GM13977 (cell line): ENCODE measurements at places on chromosomes 11 and 22.

DNA sequence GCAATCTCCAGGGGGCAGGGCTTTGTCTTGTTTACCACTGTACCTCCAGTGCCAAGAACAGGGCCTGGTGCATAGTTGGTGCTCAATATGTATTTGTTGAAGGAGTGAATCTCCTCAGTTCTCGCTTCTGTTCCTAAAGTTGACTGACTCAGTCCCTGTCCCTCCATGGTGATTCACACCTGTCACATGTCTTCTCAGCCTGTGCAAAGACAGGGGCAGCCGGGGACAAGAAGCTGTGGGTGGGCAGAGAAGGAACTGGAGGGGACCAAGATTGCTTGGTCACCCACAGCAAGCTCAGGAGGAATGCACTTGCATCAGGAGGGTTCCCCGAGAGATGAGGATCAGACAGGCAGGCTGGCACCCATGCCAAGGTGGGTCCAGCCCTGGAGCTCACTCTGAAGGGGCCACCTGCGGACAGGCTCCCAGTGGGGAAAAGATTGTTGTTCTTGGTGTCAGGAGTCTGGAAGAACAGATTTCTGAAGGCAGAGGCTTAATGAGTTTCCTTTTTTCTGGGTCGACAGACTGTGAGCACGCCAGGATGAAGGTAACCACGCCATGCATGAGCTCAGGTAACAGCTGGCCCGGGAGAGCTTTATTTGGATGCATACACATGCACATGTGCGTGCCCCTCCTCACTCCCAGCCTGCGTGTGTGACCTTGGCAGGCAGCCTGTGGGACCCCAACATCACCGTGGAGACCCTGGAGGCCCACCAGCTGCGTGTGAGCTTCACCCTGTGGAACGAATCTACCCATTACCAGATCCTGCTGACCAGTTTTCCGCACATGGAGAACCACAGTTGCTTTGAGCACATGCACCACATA, 16.9 kb downstream of the IL17RA start:
- DNase-seq = no peak

GRCh38 chr22:47303161-47303890, 540.9 kb downstream of the TBC1D22A start:
- DNase-seq = no peak

DNA sequence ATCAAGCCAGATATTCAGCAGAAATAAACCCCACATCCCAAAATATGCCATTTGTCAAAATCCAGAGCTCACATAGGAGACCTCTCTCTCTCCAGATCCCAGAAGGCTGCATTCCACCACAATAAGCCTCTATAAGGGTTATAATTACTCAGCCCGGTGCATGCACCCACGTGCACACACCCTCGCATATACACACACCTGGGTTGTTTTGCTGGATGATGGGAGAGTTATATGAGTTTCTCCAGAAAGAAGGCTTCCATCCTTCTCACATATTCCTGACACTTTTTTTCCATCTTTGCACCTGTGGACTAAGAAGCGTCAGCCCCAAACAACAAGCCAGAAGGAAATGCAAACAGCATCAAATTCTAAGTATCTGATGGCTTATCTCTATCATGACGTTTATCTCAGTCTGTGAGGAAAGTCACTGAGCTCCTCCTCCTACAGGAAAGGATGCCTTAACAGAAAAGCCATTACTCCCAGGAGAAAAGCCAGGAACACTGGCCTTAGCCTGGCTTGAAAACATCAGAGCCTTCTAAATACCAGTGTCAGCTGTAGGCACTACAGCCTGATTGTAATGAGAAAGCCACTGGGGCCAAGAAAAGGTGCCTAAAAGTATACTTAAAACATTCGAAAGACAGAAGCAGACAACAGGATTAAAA, 253.2 kb downstream of the LARGE1 start:
- DNase-seq = no peak

DNA sequence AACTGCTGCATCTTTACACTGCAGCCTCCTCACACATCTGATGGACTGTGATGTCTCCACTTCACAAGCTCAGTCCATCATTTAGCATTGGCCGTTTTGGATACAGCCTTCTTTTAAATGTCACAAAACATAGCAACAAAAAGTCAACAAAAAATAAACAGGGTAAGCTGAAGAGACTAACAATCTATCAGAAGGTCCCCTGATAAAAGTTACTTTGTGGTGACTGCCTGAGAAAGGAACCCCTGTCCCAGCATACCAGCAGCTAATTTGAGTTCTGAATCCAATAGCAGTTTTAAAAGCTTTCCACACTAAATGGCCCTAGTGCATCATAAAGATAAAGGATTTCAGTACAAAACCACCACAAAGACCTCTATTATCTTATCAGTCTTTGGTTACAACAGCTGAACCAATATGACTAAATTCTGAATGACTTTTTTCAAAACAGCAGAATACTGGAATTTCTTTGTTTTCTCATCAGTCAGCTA, 162.4 kb downstream of the SOX6 start:
- DNase-seq = no peak

GRCh38 chr22:49827853-49828598, at the start of gene BRD1:
TSS of gene BRD1 (minus strand) at chr22:49827873. CDS start at chr22:49824317, 3,556 bp downstream.
- DNase-seq = peak; percentile 84

- no peak for DNase-seq
Observed at GRCh38 chr11:128496692-128497060, 90.7 kb downstream of the ETS1 start.

GRCh38 chr11:103953797-103954486, 82.5 kb upstream of the DDI1 start:
- DNase-seq = no peak

DNA sequence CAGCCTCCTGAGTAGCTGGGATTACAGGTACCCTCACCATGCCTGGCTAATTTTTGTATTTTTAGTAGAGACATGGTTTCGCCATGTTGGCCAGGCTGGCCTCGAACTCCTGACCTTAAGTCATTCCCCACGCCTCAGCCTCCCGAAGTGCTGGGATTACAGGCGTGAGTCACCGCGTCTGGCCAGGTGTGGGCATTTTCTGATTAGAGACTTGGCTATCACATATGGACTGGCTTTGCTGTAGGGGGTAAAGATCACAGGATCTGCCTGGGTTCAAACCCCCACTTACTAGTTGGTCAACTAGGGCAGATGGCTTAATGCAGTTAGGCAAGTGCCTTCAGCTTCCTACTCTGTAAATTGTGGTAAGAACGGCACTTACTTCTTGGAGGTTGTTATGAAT, 6.5 kb downstream of the CD248 start:
- no peak for DNase-seq

DNA sequence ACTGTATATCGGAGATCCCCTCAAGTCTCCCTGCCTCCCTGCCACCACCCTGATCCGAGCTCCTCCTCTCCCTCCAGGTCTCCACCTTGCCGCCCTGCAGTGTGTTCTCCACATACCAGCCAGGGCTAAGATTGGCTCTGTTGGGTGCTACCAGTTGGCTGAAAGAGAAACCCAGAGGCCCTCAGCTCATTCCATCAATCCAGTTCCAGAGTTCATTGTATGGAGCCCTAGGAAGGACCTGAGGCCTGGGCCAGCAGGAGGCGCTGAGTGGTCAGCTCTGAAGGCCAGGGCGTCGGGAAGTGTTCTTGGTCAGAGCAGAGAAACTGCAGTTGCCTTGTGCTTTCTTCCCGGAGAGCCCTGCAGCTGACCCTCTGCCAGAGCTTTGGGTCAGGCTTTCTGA, 2.2 kb upstream of the TOP3B start:
- peak; percentile 61 for DNase-seq

DNA sequence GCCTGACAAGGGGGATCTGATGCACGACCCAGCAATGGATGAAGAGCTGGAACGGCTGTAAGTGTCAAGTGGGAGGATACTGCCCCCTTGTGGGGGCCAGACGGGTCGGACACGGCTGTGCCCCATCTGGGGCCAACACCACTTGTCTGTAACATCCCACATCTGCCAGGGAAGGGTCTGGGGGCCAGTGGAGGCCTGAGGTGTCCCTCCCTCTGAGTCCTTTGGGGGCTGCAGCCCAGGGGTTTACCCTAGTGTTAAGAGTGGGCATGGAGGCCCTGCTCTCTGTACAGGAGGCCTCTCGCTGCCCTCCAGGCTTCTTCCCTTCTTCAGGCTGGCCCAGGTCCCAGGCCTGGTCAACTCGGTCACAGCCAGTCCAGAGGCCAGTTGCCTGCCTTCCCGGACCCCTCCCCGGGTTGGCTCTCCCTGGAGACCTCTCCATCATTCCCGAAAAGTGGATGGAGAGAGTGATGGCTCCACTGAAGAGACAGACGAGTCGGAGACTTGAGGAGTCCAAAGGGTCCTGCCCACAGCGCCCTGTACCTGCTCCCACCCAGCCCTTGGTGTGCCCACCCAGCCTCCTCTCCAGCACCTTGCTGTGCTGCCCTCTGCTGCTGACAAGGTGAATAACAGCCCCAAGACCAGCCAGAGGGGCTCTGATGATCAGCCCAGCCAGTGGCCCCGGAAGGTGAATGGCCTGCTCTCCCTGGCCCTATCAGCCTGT, 15.4 kb downstream of the ARFGAP2 start:
- peak; percentile 88 for DNase-seq

DNA sequence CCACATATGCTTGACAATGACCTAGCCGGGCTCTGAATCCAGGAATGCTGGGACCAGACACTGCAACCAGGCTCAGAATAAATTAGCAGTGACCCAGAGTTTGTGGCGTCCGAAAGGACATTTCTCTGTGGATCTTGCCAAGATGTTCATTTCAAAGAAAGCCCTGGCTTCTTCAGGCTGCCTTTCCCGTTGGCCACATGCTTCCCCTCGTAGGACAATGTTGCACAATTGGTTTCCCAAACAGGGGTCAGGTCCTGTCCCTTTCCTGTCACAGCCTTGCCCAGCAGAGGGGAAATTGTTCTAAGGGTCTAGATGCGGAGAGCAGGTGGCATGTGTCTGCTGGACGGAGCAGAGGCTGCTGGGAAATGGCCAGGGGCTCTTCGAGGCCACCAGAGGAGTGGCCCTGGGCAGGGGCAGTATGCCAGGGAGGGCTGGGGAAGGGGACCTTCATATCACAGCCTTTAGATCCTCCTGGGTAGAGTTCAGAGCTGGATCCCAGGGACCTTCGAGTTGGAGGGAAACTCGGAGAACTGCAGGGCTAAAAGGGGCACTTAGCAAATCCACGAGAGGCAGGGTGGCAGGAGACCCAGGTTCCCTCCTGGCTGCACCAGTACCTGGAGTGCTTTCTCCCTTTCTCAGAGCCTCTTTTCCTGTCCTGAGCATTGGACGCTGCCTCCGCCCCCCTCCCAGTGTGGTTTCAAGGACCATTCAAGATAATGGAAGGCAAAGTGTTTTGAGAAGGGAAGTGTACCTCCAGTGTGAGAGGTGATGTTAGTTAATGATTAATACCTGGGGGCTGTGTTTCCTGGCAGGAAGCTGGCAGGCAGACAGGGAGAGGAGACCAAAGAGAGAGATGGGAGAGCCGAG, 42.3 kb downstream of the C11orf96 start:
- no peak for DNase-seq

DNA sequence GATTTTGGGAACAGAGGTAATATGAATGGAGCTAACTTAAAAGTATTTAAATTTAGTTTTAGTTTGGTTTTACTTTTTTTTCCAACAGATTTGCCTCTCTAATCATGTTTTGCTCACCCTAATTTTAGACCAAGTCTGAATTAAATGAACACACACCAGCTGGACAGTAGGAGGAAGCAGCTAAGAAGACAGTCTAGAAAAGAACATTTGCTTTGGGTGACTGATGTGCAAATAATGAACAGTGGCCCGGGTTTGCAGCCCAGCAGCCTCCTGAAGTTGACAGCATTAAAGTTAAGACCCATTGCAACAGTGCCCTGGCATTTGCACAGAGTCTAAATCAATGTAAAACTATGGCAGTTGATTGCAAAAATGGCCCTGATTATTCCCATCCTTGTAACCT, 66.4 kb upstream of the SORL1 start:
- no peak for DNase-seq

- no peak for DNase-seq
Observed at GRCh38 chr11:129440028-129440713, 64.5 kb downstream of the BARX2 start.

GRCh38 chr11:60872124-60872960, 5.0 kb downstream of the ZP1 start:
- no peak for DNase-seq

GRCh38 chr11:103709371-103709770, 327.1 kb upstream of the DDI1 start:
- DNase-seq = no peak

DNA sequence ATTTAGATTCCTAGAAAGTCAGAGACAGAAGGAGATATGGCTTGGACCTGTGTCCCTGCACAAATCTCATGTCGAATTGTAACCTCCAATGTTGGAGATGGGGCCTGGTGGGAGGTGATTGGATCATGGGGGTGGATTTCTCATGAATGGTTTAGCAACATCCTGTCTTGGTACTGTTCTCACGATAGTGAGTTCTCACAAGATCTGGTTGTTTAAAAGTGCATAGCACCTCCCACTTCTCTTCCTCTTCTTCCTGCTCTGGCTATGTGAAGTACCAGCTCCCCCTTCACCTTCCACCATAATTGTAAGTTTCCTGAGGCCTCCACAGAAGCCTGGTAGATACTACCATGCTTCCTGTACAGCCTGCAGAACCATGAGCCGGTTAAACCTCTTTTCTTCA, 27.6 kb upstream of the PAMR1 start:
- no peak for DNase-seq

DNA sequence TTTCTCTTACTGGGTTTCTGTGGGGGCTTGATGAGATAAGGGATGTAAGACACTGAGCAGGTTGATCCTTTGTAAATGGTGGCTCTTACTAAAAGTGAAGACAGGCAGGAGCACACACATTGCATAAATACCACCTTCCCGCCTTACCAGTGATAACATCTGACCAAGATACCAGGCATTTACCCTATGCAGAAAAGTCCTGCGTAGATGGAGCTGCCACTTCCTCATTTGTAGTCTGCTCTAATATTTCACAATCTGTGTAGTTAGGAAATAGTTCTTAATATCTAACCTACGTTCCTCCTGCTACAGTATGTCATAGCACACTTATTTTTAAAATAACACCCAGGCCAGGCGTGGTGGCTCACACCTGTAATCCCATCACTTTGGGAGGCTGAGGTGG, 23.9 kb upstream of the SWAP70 start:
- DNase-seq = no peak

GRCh38 chr11:128632141-128632791, 44.9 kb upstream of the ETS1 start:
- DNase-seq = peak; percentile 63

GRCh38 chr11:66641834-66642233, 3.3 kb downstream of the RBM4 start:
- DNase-seq = no peak
